ENCODE measurements at places on chromosomes 6 and 20.

DNA sequence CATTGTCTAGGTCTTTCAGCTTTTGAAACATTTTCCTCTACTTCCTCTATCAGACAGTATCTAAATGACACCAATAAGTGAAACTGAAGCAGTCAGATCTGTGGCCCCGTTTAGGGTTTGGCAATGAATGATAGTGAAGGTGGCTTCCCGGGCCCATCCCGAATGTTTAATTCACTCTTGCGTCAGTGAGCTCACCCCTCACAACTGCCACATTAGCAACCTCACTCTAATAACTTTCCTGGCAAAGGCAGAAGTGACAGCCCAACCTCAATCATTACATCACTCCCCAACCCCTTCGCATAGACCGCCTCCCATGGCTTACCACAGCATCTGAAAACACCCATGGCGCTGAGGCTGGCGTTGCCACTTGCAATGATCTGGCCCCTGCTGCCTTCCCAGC lies 92.4 kb upstream of the CD83 start:
- DNase-seq: peak; percentile 26

DNA sequence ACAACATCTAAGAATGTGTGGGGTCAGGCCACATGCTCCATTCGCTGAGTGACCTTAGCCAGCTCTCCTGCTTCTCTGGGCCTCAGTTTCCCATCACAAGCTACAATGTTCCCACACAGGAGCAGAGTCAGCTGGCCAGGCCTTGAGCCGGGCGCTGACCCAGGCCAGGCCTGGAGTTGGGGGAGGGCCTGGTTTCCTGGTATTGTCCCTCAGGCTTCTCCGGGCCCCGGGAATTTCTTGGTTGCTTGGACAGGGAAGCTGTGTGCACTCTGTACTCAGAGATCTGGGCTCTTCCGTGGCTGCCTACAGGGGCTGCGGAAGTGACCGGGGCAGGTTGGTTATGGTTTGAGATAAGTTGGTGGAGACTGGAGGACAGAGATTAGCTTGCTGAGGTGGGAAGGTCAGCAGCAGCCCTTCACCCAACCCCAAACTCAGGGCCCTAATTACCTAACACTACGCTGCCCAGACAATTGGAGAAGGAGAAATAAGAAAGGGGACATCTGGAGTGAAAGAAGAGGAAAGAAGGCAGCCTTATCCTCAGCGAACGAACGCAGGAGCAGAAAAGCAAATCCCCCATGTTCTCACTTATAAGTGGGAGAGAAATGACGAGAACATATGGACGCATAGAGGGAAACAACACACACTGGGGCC lies 6.2 kb downstream of the TGM2 start:
- DNase-seq: no peak

DNA sequence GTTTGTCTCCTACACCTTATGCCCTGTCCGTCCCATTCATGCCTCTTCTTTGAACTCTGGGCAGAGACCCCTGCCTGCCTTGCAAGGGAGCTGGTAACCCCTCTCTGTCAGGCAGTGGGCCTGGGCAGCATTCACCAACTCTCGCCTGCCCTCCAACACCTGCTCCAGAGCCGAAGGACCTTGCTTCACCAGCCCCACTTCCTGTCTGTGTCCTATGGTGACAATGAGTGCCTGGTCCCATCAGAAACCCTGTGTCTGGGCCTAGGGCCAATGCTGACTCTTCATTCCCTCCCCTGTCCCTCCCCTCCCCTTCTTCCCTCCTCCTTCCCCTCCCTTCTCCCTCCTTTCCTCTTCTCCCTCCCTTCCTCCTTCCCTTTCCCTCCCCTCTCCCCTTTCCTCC lies 22.8 kb upstream of the PCMTD2 start:
- DNase-seq: no peak

DNA sequence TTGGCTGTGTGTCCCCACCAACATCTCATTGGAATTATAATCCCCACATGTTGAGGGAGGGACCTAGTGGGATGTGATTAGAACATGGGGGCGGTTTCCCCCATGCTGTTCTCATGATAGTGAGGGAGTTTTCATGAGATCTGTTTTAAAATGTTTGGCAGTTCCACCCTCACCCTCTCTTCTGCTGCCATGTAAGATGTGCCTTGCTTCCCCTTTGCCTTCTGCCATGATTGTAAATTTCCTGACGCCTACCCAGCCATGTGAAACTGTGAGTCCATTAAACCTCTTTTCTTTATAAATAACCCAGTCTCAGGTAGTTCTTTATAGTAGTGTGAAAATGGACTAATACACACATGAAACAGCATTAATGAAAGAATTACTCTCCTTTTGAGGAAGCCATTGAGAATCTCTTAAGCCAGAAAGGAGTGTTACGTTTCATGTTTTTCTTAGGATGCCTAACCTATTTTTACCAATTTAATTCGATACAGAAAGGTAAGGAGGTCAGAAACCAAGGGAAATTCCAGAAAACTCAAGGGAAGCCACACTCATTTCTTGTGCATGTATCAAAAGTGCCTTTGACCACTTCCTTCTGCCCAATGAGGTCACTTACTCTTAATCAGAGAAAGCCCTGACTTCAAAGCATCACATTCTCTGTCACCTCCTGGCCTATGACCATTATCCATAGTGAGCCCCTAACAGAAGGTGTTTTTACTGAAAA lies 24.7 kb upstream of the HINT3 start:
- DNase-seq: peak; percentile 33

DNA sequence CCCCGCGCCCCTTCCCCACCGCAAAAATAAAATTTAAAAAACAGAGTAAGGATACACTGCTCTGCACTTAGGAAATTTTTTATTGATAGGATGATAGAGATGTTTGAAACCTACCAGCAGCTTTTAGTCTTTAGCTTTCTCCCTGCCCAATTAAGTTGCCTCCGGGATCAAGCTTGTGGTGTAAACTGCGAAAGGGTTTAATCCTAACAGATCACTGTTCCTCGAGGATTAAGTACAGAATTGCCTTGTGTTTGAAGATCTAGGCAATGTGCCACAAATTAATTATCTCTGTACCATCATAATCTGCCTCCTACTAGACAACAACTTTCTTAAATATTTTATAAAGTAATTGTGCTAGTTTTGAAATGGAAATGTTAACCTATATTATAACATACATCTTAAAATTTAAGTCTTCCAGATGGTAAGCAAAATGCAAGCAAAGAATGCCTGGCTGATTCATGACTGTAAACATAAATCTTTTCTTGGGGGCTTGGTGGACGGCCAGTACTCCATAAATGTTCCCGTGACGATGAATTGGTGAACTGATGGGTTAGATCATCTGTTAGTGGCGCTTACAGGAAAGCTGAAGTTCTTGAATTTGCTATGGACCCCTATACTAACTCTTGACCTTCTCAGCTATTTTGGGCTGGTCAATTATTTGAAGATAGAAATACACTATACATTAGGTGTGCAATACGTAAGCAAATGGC lies 58.0 kb upstream of the ARHGAP18 start:
- no peak for DNase-seq

DNA sequence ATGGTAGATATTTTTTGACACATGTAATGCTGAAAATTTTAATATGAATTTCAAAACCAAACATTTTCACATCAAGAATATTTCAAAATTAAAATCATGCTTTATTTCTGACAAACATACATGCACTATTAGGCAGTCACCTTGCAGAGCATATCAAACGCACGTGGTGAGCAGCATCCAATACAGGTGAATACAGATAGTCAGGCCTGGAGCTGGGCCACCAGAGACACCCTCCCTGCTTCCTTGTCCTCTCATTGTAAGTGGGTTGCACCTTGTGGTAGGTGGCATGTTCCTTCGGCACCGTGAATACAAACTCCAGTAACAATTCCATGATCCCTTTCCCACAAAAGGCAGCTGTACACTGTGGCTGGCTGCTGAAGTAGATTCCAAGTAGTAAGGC lies 8.9 kb downstream of the REV3L start:
- no peak for DNase-seq

DNA sequence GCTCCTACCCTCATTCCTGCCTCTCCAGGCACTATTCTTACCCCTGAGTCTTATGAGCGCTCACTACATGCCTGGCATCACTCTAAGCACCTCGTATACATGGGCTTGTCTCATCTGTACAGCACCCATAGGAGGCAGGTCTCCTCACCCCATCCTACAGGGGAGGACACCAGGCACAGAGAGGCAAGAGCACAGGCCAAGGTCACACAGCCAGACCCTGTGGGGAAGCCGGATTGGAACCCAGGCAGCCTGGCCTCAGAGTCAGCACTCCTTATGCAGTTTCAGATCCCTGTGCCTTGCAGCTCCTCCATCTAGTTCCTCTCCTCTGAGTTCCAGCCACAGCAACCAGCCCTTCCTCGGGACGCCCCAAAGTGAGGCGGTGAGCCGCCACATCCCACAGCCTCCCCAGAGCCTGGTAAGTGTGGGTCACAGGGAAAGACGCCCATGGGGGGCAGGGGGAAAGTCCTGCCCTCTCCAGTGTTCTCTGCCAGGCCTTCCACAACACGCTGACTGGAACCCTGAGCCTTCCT lies 103.3 kb downstream of the NFATC2 start:
- DNase-seq: no peak

DNA sequence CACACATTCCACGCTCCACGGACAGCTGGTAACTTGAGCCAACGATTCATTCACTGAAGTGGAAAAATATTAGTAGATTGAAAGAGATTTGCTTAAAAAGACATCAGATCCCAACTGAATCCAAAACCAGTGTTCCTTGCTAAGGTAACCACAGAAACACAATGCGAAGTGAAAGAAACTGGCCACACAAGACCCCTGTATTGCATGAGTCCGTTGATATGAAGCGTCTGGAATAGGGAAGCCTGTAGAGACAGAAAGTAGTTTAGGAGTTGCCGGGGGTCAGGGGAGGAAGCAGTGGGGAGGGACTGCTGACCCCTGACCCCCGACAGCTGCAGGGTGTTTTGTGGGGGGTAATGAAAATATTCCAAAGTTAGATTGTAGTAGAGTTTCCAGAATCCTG lies 10.0 kb downstream of the PCK1 start:
- no peak for DNase-seq

DNA sequence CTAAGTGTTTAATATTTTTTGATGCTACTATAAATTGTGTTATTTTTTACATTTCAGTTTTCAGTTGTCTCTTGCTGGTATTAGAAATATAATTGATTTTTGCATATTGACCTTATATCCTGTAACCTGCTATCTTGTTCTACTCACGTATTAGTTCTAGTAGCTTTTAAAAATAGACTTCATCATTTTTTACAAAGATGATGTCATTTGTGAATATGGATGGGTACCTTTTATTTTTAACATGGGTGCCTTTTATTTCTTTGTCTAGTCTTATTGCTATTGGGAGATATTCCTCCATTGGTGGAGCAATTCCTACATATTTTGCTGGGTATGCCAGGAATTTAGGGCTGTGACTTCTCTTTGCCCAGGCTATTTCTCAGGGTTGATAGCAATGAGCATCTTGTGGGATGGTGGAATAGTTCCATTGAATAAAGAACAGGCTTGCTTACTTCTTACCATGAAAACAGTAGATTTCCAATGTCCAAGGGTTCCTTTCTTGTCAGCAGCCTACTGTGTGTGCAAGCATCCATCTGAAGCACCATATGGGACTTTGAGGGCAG lies 149.7 kb downstream of the CARMIL1 start:
- DNase-seq: no peak

GRCh38 chr6:21437581-21437980 lies 156.0 kb upstream of the SOX4 start:
- no peak for DNase-seq

DNA sequence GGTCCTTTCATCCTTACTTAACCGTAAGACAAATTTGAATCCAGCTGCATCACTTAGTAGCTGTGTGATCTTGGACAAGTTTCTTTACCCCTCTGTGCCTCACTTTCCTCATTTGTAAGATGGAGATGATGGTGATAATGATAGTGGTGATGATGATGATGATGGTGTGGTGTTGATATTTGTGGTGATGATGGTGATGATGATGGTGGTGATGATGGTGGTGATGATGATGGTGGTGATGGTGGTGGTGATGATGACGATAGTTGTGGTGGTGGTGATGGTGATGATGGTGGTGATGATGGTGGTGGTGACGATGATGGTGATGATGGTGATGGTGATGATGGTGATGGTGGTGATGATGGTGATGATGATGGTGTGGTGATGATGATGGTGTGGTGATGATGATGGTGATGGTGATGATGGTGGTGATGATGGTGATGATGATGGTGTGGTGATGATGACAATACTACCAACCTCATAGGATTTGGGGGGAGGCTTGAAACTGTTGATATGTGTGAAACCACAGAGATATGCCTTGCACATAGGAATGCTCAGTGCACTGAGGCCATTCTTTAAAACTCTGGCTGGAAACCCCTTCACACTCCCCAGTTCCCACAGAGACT lies 233.2 kb downstream of the LY86 start:
- no peak for DNase-seq

GRCh38 chr6:112231594-112232060 lies 22.7 kb downstream of the LAMA4 start:
- no peak for DNase-seq

- no peak for DNase-seq
These were observed 448.3 kb upstream of the HSF2 start for GRCh38 chr6:121951123-121951522.

GRCh38 chr6:12733876-12734275 lies 17.3 kb downstream of the PHACTR1 start:
- DNase-seq: no peak

GRCh38 chr6:3542032-3542640 lies 85.3 kb upstream of the SLC22A23 start:
- no peak for DNase-seq

DNA sequence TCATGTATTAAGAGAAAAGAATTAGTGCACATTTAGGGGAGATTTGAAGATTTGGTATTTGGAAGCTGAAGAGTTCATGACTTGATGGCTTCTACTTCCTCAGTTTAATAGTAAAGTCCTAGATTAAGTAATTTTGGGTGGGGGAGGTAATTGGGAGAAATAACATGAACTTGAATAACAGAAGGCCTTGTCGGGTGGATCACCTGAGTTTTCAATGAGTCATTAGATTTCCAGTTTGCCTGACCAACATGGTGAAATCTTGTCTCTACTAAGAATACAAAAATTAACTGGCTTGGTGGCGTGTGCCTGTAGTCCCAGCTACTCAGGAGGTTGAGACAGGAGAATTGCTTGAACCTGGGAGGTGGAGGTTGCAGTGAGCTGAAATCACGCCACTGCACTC lies 181.0 kb downstream of the GJA1 start:
- DNase-seq: no peak

GRCh38 chr20:44056010-44056698 lies 130.8 kb downstream of the JPH2 start:
- no peak for DNase-seq

GRCh38 chr6:131597446-131597845 lies 24.4 kb downstream of the ARG1 start:
- DNase-seq: no peak

DNA sequence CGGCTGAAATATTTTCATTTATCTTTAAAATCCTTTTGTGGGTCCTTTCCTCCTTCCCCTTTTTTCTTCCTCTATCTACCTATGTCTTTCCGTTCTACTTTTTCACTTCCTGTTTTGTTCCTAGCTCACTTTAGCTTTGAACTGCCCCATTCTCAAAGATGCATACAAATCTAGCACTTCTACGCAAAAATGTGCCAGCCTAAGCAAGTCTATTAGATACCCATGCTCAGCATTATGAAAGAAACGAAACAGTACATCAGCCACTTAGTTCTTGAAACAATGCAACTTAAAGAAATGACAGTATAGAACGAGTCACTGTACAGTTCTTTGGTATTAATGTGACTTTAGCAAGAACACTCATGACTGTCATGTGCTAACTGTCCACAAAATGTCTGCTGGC lies 47.3 kb upstream of the MARCKS start:
- DNase-seq: peak; percentile 42
